HuH-7.5 (cell line): ENCODE measurements at places on chromosomes 11 and 22.

DNA sequence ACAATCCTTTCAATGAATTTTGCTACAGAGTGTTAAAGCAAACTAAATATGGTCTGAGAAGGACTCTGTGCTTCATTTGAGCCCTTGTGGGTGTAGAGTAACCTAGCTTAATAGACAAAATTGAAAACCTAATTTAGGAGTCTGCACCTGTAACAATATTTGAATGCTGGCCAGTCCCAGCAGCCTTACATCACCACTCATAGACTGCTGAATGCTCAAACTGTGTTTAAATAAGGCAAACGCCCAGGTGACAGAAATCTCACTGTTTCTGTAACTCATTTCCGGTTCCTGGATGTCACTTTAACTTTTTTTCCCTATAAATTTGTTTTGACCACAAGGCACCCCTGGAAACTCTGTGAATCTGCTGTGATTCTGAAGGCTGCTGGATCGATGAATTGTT lies 45.5 kb upstream of the GLYATL1B start:
- DNase-seq, result no peak

- DNase-seq, result no peak
These were observed 50.2 kb upstream of the TP53I11 start for GRCh38 chr11:45000918-45001317.

- DNase-seq, result no peak
These were observed 58.9 kb downstream of the CLPB start for GRCh38 chr11:72375241-72375960.

- DNase-seq, result no peak
These were observed 53.5 kb downstream of the TEAD1 start for GRCh38 chr11:12727563-12728211.

DNA sequence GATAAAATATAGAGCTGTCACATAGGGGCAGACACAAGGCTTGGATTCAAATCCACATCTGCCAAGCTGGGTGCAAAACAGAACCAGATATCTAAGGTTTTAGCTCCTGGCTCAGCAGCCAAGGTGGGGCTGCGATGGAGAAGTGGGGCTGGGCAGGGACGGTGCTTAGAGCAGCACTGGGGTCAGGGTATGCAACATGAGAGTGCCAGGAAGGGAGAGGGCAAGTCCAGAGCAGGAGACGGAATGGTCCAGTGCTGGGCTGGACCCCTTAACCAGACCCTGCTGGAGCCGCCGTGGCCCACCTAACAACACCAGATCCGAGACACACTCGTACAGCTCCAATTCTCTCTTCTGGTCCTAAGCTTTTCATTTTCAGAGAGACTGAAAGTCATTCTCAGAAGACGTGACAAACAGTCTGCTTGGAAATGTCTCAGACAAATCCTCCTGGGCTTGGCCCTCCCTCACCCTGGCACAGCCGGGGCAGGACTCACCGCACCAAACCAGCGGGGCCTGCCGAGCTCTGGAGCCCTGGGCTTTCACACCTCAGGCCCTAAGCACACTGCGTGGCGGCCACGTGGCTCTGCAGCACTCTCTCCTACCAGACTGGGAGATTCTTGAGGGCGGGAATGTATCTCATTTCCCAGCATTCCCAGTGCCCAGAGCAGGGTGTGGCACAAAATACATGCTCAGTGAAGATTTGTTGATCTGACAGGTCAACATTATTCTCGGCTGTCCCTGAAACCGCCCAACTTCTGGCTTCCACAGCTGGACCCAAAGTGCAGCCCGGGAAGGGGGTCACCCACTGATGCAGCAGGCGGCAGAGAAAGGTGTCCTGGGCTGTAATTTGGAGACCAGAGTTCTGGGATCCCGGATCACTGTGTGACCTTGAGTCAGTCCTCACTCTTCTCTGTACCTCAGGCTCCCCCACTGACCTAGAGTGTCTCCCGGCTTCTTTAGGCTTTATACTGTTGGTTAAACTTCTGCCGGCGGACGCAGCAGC lies 11.6 kb downstream of the LRRC32 start:
- no peak for DNase-seq

DNA sequence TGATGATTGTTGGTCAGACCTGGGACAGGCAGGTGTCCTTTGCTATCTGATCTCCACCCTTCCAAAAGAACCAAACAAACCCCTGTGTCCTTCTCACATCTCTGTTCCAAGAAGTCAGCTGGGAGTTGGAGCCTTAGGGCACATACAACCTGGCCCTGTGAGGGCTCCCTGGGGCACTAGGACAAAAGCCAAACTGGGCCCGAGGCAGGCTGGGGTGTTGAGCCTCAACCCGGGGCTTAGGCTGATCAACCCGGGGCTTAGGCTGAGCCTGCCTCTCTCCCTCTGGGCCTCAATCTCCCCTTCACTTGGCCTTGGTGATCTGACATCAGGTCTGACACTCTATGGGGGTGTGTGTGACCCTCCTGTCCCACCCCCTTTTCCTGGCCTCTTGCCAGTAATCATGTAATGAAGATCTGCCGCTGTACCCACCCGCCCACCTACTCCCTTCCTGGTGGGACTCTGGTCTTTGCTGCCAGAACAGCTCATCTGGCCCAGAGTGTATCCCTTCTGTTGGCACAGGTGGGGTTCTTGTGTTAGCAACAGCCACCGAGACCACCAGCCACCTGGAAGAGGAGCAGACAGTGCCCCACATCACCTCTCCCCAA lies 22.8 kb upstream of the UVRAG start:
- no peak for DNase-seq
